Stimulated activated naive CD8-positive, alpha-beta T cell treated with anti-CD3 and anti-CD28 coated beads, Interleukin-15, Interleukin-2, amounts not matched to agents 100 U/mL and 50 U/mL, for 24 hours (primary cell): ENCODE measurements at places on chromosomes 3 and 15.

- DNase-seq: no peak
These were observed 79.4 kb downstream of the DHX30 start for GRCh38 chr3:47882338-47882737.

DNA sequence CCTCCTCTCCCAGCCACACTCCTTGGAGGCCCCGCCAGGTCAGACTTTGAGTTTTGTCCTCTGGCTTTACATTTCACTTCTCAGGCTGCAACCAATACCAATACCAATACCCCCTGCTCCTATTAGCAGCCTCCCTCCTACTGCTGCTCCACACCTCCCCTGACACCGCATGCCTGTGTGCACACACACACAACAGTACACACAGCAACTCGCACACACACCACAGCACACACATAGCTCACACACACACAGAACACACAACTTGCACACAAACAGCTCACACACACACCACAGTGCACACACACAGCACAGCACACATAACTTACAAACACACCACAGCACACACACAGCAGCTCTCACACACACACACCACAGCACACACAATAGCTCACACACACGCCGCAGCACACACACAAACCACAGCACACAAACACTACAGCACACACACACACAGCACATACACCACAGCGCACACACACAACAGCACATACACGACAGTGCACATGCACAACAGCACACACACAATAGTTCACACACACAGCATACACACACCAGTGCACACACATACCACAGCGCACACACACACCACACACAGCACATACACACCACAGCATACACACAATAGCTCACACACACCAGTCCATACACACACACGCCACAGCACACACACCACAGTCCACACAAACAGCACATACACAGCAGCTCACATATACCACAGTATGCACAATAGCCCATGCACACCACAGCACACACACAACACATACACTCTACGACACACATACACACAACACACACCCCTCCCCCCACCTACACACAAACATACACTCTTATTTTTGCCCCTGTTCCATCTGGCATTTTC is 204.7 kb downstream of the UACA start:
- no peak for DNase-seq

DNA sequence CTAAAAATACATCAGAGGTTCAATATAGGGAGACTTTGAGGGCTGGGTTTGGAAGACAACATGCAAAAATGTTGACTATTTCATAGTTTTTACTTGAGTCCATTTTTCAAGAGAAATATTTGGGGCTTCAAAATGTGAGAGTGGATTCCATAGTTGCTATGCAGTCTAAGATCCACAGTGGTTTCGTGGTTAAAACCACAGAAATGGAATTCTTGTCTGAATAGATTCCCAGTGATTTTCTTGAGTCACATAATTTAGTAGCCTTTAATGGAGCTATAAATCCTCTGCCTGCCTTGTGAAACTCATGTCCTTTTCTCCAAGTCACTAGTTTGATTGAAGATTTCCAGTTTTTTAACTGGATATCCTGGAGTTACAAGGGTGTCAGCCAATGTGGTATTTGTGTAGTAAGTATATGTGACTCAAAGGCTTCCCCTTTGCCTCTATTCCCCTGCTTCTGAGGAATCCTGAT is 94.7 kb upstream of the RBMS3 start:
- no peak for DNase-seq

DNA sequence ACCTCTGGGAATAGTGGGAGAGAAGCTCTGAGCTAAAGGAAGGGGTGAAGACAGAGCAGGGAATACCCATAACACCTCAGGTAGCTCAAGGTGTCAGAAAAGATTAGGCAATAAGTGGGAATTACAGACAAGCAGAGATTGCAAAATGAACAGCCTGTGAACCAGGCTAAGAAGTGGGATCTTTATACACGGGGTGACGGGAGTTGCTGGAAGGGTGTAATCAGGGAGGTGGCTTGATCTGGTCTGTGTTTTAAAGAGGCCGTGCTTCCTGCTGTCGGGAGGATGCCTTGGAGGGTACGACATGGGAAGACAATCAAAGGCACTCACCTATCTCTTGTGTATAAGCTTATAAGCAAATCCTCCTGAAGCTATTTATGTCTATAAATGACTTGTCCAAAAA is 216.3 kb downstream of the CLSTN2 start:
- DNase-seq: no peak

- DNase-seq: no peak
These were observed 4.4 kb downstream of the CLK3 start for GRCh38 chr15:74619916-74620635.

GRCh38 chr3:128683957-128684356 is 33.3 kb upstream of the RPN1 start:
- DNase-seq: no peak

- DNase-seq: peak; percentile 38
These were observed 73.6 kb downstream of the EEFSEC start for GRCh38 chr3:128226795-128227395.

- no peak for DNase-seq
These were observed 127.3 kb upstream of the THBS1 start for GRCh38 chr15:39453620-39454019.

DNA sequence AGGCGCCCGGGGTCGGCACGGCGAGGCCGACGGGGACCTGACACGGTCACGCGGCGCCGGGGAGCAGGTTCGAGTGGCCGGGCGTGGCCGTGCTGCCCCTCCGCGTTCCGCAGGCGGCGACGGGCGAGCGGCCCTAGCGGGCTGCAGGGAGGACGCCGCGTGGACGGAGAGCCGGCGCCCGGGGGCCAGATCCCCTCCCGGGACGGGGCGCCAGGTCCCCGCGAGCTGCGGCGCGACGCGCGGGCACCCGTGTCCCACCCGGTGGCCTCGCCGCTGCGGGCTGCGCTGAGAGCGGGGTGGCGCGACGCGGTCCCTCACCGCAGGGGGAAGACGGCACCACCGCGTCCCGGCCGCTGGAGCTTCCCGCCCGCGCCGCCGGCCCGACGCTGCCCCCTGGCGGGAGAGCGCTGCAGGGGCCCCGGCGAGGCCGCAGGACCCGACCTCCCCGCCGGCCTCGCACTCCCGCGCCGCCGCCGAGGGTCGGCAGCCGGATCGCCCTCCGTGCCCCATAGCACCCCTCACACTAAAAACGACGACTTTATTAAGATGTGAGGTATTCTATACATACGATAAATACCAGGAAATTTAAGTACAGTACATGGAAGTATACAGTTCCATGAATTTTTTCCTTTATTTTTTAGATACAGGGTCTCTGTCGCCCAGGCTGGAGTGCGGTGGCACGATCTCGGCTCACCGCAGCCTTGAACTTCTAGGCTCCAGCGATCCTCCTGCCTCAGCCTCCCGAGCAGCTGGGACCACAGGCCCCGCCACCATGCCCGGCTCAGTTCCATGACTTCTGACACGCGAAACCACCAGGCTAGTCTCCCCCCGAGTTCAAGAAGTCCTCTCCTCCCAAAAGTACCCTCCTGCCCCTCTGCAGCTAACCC is 1.3 kb upstream of the PIGZ start:
- peak; percentile 83 for DNase-seq

DNA sequence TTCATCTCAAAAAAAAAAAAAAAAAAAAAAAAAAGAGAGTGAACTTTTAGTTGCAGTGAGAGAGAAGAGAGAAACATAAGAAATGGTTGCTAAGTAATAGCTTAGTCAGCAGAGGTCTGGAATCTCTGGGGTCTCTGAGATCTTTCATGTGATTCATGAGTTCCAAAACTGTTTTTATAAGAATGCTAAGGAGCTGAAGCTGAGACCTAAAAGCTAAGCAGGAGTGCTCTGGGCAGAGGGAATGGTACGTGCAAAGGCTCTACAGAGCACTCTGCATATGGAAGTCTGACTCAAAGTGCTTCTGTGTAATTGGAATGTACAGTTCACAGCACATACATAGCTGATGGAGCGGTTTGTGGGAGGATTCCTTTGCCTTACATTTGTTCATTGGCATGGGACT is 66.3 kb upstream of the LRIG1 start:
- no peak for DNase-seq

DNA sequence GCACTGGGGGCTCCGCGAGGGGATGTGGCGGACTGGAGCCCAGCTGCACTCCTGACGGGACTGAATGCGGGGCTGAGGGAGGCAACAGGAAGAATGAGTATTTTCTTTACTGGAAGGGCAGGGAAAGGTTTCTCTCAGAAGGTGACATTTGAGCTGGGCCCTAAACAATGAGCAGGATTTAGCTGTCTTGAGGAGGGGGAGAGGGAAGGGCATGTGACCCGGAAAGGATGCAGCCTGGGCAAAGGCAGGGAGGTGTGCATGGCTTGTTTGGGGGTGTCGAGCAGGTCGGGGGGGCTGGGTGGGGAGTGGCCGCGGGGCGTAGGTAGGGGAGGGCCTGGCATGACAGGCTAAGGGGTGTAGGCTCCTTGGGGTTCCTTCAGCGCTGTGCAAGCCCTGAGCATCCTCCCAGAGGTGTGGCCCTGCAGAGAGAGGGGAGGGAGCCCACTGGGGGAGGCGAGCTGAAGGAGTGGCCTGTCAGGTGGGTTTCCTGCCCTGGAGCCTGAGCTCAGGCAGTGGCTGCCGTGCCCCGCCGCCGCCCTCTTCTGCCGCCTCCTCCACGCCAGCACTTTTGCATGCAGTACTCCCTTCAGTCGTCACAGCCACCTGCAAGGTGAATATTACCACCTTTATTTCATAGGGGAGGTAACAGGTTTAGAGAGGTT is 17.2 kb upstream of the ANKDD1A start:
- DNase-seq: peak; percentile 74

- no peak for DNase-seq
These were observed 71.3 kb upstream of the ETV5 start for GRCh38 chr3:186180151-186180550.

DNA sequence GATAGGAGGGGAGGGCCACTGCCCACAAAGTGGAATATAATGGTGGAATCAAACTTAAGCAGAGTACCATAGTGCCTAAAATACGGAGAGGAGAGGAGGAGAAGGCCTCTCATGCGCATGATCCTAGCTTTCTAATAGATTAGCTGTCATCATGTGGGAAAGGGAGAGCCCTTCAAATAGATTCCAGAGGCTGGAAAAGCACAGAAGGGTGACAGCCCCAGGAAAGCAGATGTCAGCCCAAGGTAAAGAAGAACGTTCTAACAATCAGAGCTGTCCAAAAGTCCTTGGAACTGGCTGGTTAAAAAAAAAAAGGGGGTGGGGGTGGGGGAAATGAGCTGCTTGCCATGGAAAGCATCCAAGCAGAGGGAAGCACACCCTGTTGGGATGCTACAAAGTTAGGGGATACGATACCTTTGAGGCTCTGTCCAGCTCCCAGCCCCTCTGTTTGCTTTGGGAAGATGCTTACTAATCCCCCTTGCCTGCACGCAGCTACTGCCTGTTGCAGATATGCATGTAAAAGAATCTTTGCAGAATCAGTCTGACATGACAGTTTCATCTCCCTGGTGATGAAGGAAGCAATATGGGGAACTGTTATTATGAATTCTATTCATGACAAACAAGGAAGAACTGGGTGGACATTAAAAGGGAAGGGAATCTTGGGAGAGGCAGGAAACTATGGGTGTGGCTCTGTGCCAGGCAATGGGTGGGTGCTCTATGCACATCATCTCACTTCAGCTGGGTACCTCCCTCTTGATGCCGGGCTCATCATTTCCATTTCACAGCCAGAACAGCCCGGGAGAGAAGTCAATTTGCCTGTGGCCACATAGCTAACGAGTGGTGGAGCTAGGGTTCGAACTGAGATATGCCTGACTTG is 10.1 kb upstream of the LMCD1 start:
- DNase-seq: no peak

GRCh38 chr15:74192751-74193150 is 9.8 kb downstream of the STRA6 start:
- no peak for DNase-seq

DNA sequence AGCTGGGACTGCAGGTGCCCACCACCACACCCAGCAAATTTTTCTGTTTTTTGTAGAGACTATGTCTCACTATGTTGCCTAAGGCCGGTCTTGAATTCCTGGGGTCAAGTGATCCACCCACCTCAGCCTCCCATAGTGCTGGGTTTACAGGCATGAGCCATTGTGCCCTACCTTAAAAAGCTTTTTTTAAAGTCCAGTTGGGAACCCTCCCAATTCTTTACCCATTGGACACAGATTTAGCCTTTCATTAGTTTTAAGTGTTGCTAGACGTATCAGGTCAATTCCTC is 1.7 kb upstream of the DENND4A start:
- no peak for DNase-seq

DNA sequence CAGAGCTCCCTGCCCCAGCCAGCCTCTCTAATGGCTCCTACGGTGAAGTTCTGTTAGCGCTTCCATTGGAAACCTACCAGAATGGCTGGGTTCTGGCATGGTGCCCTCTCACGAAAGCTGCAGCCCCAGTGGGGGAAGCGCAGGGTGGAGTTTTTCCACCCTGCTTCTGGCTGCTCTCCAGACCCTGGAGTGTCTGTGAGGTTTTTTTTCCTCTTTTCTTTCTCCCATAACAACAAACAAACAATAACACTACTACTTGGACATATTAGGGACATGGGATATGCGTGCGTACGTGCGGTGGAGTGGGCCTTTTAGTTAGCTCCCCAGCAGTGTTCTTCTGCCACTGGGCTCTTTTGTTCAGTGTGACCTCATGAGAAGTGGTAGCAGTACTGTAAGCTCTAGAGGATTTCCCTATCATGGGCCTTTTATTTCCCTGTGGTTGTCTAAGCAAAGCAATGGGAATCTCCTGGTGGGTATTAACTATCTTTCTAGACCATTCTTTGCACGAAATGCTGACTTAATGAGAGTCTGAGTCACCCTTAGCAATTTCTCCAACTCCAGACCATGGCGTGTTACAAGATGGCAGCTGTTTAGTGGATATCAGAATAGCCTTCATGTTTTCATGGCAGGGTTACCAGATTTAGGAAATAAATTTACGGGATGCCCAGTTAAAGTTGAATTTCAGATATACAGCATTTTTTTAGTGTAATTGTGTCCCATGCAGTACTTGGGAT is 161.9 kb downstream of the FNDC3B start:
- DNase-seq: no peak

GRCh38 chr15:91228383-91228782 is 128.3 kb downstream of the SV2B start:
- DNase-seq: no peak

DNA sequence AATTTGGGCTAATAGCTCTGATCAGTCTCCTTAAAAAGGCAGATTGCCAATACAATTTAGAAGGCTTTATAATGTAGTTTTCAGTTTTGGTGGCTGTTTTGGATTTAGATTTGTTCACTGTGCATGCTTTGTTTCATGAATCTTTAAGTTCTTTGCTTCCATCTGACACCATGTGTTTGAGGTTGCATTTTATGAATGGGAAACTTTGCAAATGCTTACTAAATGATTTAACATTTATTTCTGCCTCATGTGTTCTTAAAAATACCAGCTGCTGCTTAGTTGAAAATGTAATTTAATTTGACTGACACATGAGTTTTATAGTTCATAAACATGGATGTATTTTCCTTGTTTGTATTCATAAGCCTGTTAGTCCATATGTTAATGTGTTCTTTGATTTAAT is 78.6 kb downstream of the RNF13 start:
- no peak for DNase-seq

GRCh38 chr15:38860253-38860652 is 295.6 kb upstream of the RASGRP1 start:
- DNase-seq: no peak

GRCh38 chr3:112001526-112001925 is 2.8 kb downstream of the TAGLN3 start:
- DNase-seq: no peak
